Stimulated activated naive CD4-positive, alpha-beta T cell (primary cell): ENCODE measurements at places on chromosomes 2 and 18.

GRCh38 chr2:32558492-32558891 is 69.4 kb upstream of the TTC27 start:
- DNase-seq = no peak

GRCh38 chr2:111049792-111050640 is 70.7 kb upstream of the BCL2L11 start:
- no peak for DNase-seq

DNA sequence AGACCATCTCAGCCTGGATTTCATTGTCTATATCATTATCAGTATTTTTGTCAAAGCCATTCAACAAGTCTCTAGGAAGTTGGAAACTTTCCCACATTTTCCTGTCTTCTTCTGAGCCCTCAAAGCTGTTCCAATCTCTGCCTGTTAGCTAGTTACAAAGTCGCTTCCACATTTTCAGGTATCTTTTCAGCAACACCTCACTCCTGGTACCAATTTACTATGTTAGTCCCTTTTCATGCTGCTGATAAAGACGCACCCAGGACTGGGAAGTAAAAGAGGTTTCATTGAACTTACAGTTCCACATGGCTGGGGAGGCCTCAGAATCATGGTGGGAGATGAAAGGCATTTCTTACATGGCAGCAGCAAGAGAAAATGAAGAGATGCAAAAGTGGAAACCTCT is 9.3 kb upstream of the FIGLA start:
- no peak for DNase-seq

DNA sequence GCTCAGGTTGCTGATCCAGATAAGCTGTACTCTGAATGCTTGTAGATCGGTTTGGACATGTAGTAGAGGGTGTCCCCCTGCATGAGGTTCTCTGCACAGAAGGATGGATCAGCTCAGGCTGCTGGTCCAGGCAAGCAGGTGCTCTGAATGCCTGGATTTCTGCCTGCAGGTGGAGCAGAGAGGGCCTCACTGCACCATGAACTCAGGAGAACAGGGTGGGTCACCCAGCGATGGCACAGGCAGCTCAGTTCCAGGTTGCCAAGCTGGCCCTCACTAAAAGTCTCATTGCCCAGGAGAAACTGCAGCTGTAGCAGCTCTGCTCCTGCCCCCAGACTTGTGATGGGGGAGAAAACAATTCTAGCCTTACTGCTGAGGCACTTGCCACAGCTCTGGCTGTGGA is 491.8 kb downstream of the XIRP2 start:
- DNase-seq = no peak

DNA sequence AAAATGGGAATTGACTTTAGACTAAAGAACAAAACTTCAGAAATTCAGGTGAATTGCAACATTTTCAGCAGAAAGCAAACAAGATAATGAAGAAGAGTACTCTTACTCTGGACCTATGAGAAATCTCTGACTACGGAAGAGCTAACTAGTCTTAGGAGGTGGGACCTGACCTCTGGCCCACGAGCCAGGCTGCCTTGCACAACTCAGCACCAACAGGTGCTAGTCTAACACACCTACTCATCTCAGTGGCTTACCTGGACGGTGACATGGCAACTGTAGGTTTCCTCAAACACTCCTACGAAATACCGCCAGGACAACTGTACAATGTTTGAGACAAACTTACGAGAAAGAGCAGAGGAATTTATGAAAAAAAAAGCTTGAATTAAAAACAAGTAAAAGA is 3.1 kb upstream of the DSC3 start:
- DNase-seq = no peak

DNA sequence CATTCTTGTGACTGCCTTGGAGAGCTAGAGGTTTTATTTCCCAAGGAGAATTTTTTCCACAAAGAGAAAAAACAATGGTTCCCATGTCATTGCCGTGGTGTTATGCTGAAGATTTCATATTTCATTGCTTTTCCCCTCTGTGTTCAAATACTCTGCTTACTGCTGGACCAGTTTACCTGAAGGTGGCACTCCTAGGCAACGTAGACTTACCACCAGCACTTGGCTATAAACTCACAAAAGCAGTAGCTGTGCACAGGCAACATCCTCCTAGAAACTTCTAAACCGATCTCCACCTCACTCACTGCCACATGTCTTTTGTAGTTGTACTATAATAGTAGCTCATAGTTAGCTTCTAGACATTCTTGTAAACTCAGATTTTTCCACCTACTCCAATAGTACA is 1319.7 kb upstream of the CRIM1 start:
- no peak for DNase-seq

DNA sequence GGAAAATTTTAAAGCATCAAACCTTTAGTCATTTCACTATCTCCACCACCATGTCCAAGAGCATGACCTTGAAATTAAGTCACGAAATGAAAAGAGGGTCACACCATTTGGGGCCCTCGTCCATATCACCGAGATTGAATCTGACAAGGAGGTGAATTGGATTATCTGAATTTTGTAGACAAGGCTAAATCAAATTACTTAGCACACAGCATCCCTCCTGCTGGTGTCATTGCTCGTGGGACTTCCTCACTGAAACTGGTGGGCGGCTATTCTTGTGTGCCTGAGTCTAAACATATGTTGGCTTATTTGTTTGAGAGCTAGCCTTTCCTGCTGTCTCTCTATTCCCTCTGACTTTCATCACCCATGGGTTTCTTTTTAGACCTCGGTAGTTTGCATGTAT is 64.6 kb upstream of the CNGA3 start:
- DNase-seq = no peak

- DNase-seq = no peak
Measured at GRCh38 chr2:75503048-75503607, 57.6 kb downstream of the EVA1A start.

- no peak for DNase-seq
Measured at GRCh38 chr2:24164416-24164973, 10.4 kb upstream of the FAM228A start.

DNA sequence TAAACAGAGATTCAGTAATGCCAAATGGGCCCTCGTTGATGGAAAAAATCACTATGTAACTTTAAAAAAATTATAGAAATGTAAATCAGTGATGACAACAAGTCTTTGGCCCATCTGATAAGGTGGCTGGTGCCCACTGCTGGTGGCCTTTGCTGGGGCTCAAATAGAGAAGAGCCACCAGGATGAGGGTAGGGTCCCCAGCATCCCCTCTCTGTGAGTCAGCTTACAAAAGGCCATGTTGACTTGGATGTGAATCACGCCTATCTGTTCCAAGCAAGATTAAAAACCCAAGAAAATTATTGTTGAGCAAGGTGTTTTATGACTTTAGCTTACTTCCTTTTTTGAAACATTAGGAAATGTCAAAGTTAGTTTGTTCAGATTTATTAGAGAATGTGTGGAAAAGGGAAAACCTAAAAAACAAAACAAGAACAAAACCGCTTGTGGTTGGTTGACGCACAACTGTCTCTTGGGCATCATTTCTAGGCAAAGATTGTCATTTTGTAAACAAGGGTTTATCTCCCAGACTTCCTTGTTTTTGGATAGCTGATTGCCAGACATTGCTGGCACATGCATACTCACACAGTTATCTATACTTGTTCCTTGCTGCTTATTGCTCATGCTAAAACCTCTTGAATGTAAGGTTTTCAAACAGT is 53.7 kb upstream of the ZNF396 start:
- DNase-seq = no peak

DNA sequence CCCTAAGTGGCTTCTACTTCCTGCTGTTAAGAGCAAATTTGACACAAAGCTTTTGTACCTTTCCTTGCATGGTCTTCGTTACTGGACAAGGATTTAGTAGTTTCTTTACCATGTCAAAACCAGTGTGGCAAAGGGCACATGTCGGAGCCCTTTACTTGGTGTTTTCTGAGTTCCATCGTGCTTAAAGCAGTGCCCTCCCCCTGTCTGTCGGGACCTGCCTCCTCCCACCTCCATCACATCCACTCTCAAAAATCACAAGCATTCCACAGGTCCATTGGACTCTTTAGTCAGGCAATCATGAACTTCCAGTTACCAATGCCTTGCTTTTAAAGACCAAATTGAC is 763 bp downstream of the CCDC141 start:
- no peak for DNase-seq

DNA sequence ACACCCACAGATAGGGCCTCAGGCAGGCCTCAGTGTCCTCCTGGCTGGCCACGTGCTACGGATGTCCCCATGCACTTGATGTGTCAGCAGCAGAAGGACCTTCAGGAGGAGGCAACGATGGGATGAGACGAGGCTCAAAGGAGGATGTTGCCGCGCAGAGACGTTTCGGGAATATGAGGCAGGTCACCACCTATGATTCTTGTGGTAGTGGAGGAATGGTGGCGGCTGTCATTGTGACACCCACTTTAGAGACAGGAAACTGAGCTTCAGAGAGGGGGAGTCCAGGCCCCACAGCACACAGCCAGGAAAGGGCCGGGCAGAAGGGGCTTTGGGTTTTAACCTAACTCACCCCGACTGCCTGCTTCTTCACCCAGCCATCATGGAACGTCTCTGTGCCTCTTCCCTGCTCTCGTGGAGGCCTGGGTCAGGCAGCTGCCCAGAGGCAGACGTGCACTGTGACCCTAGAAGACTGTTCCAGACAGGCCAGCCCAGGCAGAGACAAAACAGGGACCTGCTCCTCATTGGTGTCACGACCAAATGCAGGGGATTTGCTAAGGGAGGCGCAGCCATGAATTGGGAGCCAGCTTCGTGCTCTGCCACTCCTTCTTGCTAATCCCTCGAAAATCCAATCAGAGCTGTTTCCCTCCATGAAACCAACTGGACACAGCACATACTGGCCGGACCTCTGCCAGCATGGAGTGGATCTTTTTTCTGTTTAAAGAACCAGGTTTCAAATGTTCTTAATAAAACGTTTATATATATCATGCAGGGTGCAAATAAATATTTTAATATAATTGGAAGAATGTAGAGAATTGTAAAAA is 169.2 kb downstream of the ASB1 start:
- no peak for DNase-seq

DNA sequence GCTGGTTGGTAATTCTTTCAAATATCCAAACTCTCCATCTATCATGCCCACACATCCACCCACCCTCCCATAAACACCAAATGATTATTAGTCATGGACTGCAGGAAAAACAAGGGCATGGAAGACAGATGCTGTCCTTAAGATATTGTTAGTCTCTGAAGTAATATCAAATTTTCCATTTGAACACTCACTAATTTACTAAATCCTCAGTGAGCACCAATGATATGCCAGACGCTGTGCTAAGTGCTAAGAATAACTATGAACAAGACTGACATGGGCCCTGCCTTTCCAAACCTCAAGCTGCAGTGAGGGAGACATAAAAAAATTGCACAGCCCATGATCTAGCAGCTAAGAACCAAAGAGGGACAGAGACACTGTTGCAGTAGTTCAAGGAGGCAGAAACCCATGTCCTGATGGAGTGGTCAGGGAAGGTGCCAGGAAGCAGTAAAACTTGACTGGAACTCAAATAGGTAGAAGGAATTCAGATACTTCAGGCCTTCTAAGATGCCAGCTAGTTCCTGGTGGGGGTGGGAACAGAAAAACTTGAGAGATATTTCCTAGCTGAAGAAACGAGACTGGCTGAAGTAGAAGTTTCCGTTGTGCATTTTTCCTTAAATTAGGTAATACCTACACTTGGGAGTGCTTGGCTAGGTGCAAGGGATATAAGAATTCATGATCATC is 182.1 kb downstream of the OSR1 start:
- no peak for DNase-seq

DNA sequence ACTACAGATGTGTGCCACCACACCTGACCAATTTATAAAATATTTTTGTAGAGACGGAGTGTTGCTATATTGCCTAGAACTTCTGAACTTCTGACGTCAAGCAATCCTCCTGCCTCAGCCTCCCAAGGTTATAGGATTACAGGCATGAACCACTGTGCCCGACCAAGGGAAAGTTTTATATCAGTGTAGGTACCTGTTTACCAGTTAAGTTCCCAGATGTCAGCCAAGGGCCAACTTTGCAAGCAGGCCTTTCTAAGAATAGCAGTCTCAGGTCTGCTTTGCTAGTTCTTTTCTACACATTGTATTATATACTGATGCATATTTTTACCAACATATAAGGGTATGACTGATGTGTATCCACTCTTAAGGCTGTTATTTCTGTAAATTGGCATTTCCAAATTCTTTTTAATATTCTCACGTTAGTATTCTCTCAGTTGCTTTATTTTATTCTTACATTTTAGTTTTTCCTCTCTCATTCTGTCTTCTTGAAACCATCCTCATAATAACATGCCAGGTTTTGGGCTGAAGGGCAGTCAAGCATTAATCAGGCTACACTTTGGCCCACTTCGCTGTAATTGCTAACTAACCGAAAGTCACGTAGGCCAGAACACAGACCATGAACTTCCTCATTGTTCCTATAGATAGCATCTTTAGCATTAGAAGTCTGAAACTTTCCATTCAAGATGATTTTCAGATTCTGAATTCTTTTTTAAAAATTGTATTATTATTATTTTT is 25.0 kb upstream of the CXXC1 start:
- DNase-seq = no peak

- DNase-seq = no peak
Measured at GRCh38 chr2:207974216-207974605, 51.1 kb downstream of the PLEKHM3 start.

DNA sequence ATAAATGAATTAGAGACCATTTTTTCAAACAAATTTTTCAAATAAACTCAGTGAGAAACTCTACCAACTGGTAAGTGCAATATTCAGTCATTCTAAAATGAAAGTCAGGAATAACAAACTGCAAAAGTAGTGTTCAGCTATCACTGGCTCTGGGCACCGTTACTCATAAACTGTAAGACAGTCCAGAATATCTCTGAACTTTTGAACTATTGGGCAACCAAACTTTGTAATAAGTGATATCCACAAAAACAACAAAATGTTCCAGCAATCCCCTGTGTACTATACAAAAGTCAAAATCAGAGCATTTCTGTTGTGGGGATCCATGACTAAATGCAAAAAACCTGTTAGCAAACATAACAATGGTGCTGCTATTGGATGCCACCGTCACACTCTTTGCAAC is 56.3 kb downstream of the SLC25A12 start:
- DNase-seq = no peak

GRCh38 chr2:172113617-172114016 is 10.9 kb upstream of the DLX2 start:
- no peak for DNase-seq

DNA sequence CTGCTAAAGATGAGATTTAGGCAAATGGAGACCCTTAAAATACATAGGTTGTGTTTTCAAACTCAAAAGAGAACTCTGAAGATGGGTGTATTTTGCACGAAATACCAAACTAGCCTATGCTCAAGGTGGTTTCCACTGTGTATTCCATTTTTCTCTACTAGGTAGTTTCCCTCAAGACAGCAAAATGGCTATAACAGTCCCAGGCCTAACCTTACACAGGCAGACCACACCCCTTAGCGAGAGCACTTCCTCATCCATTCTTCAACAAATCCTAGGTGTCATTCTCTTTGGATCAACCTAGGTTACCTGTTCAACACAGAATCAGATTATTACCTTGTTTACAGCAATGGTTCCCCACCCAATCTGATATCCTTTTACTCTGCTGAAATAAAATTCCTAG is 42.6 kb downstream of the HNRNPLL start:
- no peak for DNase-seq

GRCh38 chr2:161115205-161115604 is 45.0 kb upstream of the TANK start:
- DNase-seq = no peak

GRCh38 chr2:144082327-144082726 is 437.6 kb downstream of the ZEB2 start:
- no peak for DNase-seq

- DNase-seq = no peak
Measured at GRCh38 chr18:67261931-67262552, 254.5 kb downstream of the DSEL start.

GRCh38 chr2:60984720-60985119 is 32.8 kb upstream of the PEX13 start:
- no peak for DNase-seq

- no peak for DNase-seq
Measured at GRCh38 chr2:121856360-121856759, 100.9 kb downstream of the TSN start.

- DNase-seq = no peak
Measured at GRCh38 chr18:26956863-26957262, 91.4 kb upstream of the AQP4 start.
